ENCODE measurements at places on chromosomes 16 and 17. TPM values are rescaled to one million over a fixed set of nuclear protein-coding genes. Genes with fewer than 3 reads are reported as not detected.

TOX3 gene
- not detected for total RNA-seq

TNFRSF17 gene
- not detected for total RNA-seq

DLG4 gene
- 10.4 TPM for total RNA-seq

HP gene
- total RNA-seq, result not detected

NOTUM gene
- total RNA-seq, result not detected

TPPP3 gene
- total RNA-seq, result 0.15 TPM
